ENCODE measurements at places on chromosomes 5 and 9. TPM values are rescaled to one million over a fixed set of nuclear protein-coding genes. Genes with fewer than 3 reads are reported as not detected.

The GPR150 gene
- polyA plus RNA-seq = 0.64 TPM

The SPATA31C1 gene
- not detected for polyA plus RNA-seq

The CDO1 gene
- polyA plus RNA-seq = 3.0 TPM

- DNase-seq = no peak
These were observed 44.6 kb downstream of the PNPLA7 start for GRCh38 chr9:137505421-137506140.

- DNase-seq = no peak
These were observed 78.8 kb downstream of the GIN1 start for GRCh38 chr5:103041071-103041676.

The CMBL gene
- polyA plus RNA-seq = 9.4 TPM

GRCh38 chr5:69369340-69370121 is at the start of the genes AK6, RAD17 and TAF9:
TSS of gene AK6 (minus strand) at chr5:69369520. CDS start at chr5:69369490, 30 bp downstream.
TSS of gene RAD17 (plus strand) at chr5:69369818. CDS start at chr5:69372209, 2,391 bp downstream.
TSS of gene TAF9 (minus strand) at chr5:69369520. CDS start at chr5:69365737, 3,783 bp downstream.
- DNase-seq = peak; percentile 97
